ENCODE measurements at places on chromosomes 2 and 18. TPM values are rescaled to one million over a fixed set of nuclear protein-coding genes. Genes with fewer than 3 reads are reported as not detected.

DNA sequence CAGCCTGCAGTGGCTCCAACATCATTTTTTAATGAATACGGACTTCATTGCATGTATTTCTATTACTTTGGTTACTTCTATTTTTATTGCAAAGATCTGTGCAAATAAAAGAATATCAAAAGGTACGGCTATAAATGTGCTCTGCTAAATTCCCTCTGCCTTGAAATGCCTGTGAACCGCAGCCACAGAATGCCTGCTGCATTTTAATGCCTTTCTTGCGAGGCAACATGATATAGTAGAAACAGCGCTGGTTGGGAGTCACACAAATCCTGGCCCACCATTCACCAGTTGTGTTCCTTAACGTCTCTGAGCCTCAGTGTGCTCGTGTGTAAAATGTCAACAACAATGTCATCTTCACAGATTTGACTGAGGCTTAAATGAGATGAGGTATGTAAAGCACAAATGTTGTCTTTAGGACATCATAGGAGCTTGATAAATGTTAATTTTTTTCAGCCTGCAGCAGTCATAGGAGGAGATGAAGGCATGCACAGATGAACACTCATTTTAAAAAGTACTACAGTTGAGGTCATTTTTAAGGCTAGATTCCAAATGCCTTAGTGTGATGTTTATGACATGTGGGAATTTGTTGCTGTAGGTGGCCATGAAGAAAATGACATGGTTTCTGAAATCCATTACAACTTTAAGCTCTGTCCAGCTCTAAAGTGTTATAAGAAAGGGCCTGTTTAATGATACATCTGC lies 187.6 kb upstream of the NRP2 start:
- no peak for DNase-seq

DNA sequence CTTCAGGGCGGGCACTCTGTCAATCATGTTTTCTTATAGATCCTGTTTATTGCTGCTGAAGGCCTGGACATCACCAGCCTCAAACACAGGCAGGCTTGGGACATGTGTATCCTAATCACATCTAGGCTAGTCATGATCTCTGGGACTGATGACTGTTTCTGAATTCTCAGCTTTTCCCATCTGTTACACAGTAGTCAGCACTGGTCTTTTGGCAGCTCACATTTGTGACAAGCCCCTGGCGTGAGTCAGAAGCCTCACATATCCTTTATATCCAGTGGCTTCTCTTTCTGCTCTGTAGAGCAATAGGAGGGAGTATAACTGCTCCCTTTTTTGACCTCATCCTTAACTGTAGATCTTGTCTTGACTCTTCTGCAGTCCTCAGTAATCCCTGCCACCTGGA lies 4.5 kb downstream of the SEMA4F start:
- peak; percentile 31 for DNase-seq

DNA sequence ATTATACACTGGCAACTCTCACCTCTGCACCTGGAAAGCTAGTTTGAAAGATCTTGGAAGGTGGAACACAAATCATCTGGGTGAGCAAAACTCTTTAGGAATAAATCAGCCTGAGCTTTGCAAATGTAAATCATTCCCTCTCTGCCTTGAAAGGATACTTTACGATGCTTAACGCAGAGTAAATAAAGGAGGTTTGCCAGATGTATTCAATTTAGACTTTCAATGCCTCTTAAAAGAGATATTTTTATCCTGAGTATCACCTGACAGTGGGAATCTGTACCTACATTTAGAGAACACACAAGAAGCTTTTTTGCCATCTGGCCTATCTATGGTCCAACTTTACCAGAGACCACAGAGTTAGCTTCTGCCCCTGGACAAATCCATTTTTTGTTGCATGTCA lies 983.2 kb upstream of the CDH2 start:
- no peak for DNase-seq

- DNase-seq, result no peak
Observed at GRCh38 chr18:32891130-32891529, 118.3 kb upstream of the KLHL14 start.

DNA sequence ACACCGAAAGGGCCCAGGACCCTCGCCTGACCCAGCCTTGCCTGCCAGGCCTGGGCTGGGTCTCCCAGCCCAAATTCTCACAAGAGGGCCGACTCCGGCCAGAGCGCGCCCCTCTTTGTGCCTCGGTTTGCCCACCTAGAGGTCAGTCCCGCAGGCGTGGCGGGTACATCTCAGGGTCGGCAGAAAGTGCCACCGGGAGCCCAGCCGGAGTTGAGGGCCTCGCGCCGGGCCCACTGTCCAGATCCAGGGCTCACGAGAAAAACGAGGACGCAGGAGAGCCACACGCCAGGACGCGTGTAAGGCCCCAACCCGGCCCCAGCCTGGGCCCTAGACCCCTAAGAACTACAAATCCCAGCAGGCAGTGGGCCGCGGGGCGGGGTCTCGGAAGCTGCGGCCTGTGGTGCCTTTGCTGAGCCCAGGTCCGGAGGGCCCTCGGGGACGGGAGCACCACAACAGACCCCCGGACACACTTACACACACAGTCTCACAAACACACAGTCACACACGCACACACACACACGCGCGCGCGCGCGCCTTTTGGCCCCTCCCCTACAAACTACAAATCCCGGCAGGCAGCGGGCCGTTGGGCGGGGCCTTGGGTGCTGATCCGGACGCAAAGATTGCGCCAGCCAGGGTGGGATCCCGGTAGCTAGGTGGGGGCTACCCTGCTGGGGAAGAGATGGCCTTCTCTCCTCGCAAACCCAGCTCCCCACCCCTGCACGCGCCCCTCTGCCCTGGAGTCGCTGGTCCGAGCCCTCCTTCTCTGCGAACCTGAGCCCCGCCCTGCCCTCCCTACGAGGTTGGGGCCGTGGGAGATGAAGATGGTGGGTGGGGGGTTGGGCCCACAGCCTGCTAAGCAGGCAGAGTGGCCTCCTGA lies at the start of gene SH2D6:
TSS of gene SH2D6 (plus strand) at position 583 of the 877 bp plus-strand sequence. CDS start 10,752 bp downstream, outside the sequence.
- peak; percentile 89 for DNase-seq

Gene ZNF514
- total RNA-seq, result 33.6 TPM

- peak; percentile 26 for DNase-seq
Observed at GRCh38 chr2:234989183-234989701, 37.4 kb downstream of the SH3BP4 start.

DNA sequence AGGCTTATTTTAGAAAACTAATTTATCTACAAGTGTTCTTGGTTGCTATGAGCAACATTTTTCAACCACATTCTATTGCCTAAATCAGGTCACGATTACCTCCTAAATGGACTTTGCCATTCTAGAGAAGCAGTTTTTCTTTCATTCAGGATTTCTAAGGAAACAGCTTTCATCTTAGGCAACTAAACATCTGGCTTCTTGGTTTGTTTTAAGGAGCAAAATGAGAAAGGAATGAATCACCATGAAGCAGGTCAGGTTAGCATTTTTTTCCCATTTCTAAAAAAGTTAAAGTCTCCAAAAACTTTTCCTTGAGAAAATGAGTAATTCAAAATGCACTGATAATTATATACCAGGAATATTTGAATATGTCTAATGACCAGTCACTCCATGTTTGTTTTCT lies 114.8 kb downstream of the GAREM1 start:
- no peak for DNase-seq

- DNase-seq, result peak; percentile 20
Observed at GRCh38 chr2:27307545-27308358, 493 bp downstream of the UCN start.

DNA sequence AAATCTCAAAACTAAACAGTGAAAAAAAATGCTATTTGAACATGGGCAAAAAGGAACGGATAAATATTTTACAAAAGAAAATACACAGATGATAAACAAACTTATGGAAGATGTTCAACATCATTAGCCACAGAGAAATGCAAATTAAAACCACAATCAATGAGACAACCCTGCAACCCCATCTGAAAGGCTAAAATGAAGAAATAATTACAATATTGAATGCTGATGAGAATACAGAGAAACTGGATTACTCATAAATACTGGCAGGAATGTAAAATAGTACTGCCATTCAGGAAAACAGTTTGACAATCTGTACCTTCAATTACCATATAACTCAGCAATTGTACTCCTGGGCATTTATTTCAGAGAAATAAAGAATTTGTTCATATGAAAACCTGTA lies 193.1 kb upstream of the UBE2E3 start:
- no peak for DNase-seq

Gene ADAM23
- total RNA-seq, result 29.3 TPM

All from cerebellum (tissue), 4 donors.